ENCODE measurements at places on chromosomes 4 and X.

GRCh38 chr4:112361181-112361791 is 64.1 kb downstream of the ALPK1 start:
- no peak for DNase-seq

GRCh38 chrX:45847961-45848360 is 647.3 kb upstream of the DIPK2B start:
- DNase-seq, result no peak

- DNase-seq, result no peak
Observed at GRCh38 chr4:40475609-40476008, 140.5 kb downstream of the CHRNA9 start.

DNA sequence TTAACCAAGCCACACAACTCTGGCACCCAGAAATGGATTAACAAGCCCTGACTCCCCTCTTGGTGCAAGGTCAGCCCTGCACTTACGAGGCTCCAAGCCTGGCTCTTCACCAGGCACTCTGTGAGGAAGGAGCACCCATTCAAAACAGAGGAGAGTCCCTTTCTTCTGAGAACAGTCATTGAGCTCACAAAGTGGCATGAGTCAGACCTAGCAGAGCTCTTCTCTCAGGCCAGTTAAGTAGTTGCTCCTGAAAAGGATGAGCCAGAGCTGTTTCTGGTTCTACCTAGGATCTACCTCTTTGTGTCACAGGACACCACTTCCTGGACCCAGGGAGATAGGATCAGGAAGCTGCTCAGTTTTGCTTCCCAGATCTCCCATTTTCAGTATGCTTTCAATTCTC is 48.2 kb downstream of the EVC2 start:
- no peak for DNase-seq

DNA sequence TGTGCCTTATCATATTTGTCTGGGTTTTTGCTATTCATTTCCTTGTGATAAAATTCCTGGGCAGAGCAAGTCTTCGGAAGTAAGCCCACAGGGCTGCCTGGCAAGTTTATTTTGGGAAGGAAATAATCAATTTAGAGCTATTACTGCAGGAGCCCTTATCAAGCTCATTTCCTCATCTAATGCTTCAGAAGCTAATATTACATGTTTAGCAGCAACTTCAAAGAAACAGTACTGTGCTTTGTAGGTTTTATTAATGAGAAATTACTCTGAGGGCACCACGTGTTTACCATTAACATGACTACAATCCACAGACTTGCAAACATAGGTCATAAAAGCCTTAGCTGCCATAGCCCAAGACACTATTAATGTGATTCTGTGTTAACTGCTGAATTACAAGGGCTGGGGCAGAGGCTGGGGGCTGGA is 540.0 kb downstream of the SPRY1 start:
- DNase-seq, result no peak

- no peak for DNase-seq
Observed at GRCh38 chr4:168241953-168242352, 76.6 kb downstream of the DDX60 start.

DNA sequence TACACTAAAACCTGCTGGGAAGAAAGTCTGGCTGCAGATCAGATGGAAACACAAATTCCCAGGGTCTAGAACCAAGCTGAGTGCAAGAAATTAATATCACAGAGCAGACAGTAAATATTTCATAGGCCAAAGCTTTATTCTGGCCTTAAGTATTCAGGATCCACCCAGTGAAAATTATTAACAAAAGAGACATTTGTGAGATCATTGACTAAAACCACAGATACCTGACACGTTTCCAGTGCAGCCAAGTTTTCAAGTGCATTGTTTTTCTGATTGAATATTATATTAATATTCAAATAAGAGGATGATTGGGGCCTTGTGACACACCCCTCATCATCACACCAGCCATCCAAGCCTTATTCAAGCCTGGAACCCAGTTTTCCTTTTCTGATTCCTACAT is 10.3 kb downstream of the ELOVL6 start:
- no peak for DNase-seq

DNA sequence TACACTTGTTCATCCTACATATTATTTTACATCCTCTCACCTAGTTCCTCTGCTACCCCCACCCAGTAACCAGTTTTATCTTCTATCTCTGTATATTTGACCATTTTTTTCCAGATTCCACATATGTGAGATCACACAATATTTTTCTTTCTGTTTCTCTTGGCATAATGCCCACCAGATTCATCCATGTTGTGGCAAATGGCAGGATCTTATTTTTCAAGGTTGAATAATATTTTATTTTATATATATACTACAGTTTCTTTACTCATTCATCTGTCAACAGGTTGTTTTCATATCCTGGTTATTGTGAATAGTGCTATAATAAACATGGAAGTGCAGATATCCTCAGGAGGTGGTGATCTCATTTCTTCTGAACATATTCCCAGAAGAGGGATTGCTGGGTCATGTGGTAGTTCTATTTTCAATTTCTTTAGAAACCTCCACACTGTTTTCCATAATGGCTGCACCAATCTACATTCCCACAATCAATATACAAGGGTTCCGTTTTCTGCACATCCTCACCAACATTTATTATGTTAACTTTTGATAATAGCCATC is 48.2 kb downstream of the THAP9 start:
- DNase-seq, result no peak

DNA sequence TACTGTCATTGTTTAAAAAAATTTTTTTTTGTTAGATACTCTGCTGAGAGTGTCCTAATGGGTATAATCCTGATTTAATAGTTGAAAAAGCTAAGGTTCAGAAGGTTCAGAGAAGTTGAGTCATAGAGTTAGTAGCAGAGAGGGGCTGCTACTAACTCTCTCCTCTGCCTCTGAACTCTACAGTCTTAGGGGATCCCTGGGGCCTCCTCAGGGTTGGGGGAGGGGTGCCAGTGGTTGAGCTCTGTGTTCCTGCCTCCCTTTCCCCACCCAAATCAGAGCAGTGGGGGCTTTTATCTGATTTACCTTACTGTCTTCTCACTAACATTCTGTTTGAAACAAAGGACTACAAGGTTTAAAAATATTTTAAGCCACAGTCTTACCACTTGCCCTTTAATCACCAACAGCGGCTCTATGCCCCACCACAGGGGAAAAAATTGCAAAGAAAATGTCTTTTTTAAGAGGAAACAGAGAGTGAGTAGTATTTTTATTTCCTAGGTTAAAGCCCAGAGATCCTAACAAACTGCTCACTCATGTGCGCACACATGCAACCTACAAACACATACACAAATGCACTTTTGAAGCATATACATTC is 102.2 kb upstream of the ATP6AP2 start:
- no peak for DNase-seq

DNA sequence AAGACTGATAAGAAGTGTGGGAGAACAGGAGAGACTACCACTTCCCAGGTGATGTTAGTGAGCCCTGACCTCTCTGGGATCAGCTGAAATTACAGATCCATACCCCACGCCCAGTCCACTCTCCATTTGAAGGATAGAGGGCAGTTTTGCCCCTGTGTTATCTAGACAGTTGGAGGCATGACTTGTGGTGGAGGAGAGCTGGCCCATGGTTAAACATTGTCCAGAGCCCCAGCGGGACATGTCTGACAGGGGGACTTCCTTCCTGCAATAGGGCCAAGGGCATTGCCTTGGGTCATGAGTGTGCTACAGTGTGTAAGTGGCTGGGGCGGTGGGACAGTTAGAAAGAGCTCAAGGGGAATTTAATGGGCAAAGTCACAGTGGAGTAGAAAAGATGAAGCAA is 181.1 kb downstream of the MID1IP1 start:
- no peak for DNase-seq

GRCh38 chrX:78997870-78998558 is 52.8 kb downstream of the P2RY10 start:
- DNase-seq, result no peak

GRCh38 chr4:187491959-187492358 is 503.6 kb upstream of the ZFP42 start:
- no peak for DNase-seq

- no peak for DNase-seq
Observed at GRCh38 chr4:172142281-172142741, 329.1 kb downstream of the GALNTL6 start.

DNA sequence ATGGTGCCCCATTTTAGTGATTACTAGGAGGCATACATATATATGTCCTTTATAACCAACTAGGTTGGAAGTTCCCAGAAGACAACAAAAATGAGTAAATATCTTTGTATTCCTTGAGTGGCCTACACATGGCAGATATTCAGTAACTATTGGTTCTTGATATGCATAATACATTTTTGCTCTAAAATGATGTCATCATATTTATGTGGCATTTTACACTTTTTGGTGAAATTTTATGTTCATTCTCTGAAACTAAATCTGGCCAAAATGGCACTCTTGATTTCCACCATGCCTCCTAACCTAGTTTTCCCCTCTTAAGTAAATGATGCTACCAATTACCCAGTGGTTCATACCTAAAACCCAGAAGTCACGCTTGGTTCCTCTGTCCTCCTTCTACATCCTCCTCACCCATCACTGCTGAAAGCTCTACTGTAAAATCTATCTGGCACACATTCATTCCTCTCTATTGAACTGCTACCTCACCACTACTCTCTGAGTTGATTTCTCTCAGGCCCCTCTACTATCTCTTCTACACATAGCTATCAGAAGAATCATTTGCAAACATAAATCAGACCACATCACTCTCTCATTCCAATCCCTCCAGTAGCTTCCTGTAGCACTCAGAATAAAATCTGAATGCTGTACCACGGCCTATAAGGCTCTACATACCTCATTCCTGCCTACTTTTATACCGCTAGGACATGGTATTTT is 13.4 kb downstream of the SLC10A7 start:
- no peak for DNase-seq

GRCh38 chrX:150968862-150969720 is 14.0 kb upstream of the HMGB3 start:
- DNase-seq, result no peak

DNA sequence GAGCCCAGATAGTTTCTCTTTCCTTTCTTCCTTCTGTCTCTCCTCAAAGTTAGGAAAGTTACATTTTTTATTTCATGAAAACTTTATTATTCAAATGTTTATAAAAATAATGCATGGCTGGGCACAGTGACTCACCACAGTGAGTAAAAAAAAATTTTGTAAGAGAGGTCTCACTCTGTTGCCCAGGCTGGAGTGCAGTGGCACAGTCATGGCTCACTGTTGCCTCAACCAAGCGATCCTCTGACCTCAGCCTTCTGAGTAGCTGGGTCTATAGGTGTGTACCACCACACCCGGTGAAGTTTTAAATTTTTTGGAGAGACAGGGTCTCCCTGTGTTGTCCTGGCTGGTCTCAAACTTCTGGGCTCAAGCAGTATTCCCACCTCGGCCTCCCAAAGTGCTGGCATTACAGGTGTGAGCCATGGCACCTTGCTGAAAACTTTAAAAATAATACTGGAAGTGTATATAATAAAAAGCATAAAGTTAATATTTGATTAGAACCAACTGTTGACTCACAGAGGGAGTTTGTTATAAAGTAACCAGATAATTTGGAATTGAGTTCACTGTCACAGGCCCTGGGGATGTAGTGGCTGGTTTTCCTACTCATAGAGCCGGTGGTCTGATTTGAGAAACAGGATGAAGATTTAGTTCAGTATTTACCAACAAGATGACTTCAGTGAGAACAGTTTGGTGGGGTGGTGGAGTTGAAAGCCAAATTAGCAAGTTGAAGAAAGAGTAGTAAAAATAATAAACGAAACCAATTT is 18.0 kb downstream of the CMC4 start:
- no peak for DNase-seq

GRCh38 chr4:98481167-98481566 is 177.2 kb downstream of the TSPAN5 start:
- DNase-seq, result peak; percentile 70

- DNase-seq, result no peak
Observed at GRCh38 chr4:127698789-127699200, 31.4 kb upstream of the SLC25A31 start.

GRCh38 chr4:34974313-34974680 is 1270.0 kb downstream of the ARAP2 start:
- DNase-seq, result no peak

GRCh38 chrX:131271274-131271673 is 17.8 kb downstream of the IGSF1 start:
- DNase-seq, result no peak

- no peak for DNase-seq
Observed at GRCh38 chr4:133320576-133321170, 171.6 kb downstream of the PCDH10 start.

DNA sequence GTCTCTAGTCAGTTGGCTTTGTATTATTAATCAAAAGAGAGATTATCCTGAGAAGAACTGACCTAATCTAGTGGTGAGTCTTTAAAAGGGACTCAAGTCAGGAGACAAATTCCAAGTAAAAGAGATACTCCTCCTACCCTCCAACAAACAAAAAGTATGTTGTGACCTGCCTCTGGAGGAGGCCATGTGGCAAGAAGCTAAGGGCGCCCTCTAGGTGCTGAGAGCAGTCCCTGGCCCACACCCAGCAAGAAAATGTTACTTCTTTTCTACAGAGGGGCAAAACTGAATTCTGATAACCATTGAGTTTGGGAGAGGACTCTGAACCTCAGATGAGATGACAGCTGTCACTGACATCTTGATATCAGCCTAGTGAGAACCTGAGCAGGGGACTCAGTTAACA is 953.6 kb upstream of the AGA start:
- DNase-seq, result no peak

DNA sequence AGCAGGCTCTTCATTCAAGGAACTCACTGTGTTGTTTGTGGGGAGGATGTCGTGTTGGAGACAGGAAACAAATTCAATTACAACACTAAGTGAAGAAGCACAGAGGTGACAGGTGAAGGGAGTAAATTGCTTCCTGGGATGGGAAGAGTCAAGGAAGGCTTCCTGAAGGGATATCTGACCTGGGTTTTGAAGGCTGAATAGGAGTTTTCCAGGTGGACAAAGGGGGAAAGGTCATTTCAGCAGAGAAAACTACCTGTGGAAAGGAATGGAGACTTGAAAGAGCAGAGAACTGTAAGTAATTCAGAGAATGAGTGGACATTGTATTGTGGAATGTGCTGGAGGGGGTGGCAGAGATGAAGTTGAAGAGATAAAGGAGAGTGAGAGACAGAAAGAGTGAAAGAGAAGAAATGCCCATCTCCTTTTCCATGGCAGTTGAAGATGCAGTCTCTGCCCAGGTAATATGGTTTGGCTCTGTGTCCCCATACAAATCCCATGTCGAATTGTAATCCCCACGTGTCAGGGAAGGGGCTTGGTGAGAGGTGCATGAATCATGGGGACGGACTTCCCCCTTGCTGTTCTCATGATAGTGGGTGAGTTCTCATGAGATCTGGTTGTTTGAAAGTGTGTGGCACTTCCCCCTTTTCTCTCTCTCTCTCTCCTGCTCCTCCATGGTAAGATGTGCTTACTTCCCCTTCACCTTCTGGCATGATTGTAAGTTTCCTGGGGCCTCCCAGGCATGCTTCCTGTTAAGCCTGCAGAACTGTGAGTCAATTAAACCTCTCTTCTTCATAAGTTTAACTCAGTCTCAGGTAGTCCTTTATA is 205.7 kb upstream of the BCOR start:
- no peak for DNase-seq

GRCh38 chr4:95219109-95219508 is 329.7 kb downstream of the UNC5C start:
- DNase-seq, result no peak
